ENCODE measurements at places on chromosomes 3 and 15.
A peak's percentile ranks its signal among the peaks of the same experiment; 100 is the strongest.

DNA sequence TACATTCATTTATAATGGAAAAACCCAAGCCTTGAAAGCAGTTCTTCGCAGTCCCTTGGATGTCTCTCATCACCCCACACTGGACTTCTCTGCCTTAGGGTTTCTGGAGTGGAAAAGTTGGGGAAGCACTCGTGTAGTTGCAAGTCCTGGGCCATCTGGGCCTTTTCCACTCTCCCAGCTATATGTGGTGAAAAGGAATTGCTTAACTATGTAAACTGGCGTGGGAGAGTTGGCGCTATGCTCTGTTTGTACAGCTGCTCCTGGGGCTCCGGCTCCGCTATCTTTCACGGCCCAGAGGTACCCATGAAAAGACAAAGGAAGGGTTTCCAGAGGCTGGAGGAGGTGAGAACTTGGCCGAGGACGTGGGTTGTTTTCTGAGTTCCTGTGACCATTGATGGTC, 81.1 kb upstream of the MYZAP start:
- no peak for DNase-seq

DNA sequence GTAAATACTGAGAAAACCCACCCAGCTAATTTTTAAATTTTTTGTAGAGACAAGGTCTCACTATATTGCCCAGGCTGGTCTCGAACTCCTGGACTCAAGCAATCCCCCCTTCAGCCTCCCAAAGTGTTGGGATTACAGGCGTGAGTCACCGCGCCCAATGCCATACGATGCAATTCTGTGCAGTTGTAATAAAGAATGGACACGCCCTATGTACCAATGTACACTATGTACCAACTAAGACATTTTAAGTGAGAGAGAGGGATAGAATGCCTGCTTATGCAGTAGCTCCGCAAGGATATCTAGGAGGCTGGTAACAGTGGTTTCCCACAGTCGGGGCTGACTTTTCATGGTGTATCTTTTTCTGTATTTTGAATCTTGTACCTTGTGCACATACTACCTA, 14.6 kb downstream of the ZNF710 start:
- DNase-seq, result no peak

DNA sequence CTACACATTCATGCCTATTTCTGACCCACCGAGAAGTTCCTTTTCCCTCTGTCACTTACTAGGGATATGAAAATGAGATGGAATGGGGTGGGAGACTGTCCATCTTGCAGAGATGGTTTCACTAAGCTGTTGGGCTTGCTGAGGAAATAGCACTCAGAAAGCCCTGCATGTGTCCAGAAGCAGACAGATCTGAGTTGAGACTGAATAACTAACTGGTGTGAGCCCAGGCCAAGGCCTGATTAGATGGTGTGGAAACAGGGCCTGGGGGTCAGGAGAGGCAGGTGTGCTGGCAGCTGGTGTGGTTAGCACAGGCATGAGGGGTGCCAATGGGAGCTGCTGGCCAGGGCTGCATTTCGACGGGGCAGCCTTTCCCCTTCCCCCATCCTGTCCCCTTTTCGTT, 72.1 kb downstream of the CLSTN2 start:
- DNase-seq, result no peak

- DNase-seq, result peak; percentile 80
Measured at GRCh38 chr3:194312743-194313281, 38.3 kb downstream of the CPN2 start.

DNA sequence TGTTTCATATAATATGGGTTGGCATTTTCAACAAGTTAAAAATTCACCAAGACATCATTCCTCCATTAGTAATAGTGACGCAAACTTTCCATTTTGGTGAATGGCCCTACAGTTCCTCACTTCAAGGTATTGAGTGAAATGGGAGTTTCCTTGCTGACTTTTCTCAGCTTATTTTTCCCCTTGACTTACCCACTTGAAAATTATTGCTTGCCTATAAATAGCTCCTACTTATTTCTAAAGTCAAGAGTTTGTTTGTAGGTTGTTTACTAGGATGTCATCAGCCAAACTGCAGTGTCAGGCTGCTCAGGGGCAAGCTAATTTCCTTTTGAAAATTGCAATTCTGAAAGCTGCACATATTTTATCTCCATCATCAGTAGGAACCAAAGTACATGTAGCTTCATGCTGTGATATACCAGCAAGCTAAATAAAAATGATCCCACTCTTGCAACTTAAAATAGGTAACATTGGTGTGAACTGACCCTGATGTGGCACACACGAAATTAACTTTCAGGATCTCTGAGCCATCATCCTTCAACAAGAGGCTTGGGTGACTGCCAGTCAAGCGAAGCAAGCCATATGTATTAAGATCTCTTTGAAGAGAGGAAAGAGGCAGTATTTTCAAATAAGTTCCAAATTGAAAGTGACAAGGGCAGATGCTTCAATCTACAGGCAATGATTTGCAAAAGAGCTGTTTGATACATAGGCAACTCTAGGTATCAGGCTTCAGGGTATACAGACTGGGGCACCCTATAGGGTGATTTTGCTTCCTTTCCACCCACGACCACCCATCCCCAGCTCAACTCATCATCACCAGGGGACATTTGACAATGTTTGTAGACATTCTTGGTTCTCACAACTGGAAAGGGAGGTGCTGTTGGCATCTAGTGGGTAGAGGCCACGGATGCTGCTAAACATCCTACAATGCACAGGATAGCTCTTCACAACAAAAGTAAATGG, 66.8 kb upstream of the RASGRP1 start:
- DNase-seq, result no peak

GRCh38 chr3:16300307-16300706, 35.3 kb downstream of the OXNAD1 start:
- peak; percentile 59 for DNase-seq

- DNase-seq, result peak; percentile 29
Measured at GRCh38 chr15:34109797-34110663, 8.1 kb downstream of the PGBD4 start.

DNA sequence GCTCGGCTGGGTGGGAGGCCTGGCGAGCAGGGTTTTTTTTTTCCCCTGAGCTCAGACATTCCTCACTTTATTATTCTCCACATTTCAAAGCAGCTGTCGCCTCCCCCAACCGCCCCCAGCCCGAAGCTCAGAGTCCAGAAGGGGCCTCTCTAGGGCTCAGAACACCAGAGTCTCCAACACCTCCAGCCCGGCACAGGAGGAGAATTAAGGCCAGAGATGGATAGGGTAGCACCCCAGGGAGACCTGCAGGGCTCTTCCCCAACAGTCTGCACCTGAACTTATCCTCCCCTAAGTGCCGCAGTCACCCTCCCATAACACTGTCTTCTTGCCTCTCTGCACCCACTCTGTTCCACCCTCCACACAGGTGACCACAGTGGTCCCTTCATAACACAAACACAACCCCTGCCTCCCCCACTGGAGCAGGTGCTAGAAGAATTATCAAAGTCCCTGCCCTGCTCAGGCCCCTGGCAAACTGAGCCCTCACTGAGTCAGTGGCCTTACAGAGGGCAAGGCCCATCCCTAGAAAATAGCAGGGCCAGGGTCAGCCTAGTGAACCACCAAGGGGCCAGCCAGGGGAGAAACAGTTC, 14.1 kb downstream of the MYL3 start:
- no peak for DNase-seq

- no peak for DNase-seq
Measured at GRCh38 chr15:68834346-68834745, 13.7 kb upstream of the ANP32A start.

Data from RCC 7860 (cell line).